ENCODE measurements at places on chromosomes 5 and 9.
A peak's percentile ranks its signal among the peaks of the same experiment; 100 is the strongest.

- no peaks in the 10 kb centered on the region for H3K36me3 ChIP-seq
- no peak overlapping the region for H3K27ac ChIP-seq
- H3K4me3 ChIP-seq: no peak overlapping the region
- no peaks in the 10 kb centered on the region for H3K27me3 ChIP-seq
- no peak for DNase-seq
- H3K4me1 ChIP-seq: no peaks in the 10 kb centered on the region
Measured at GRCh38 chr9:10678790-10679189, 66.0 kb upstream of the PTPRD start.

- H3K36me3 ChIP-seq: no peaks in the 10 kb centered on the region
- no peaks in the 10 kb centered on the region for H3K27me3 ChIP-seq
- H3K27ac ChIP-seq: no peak overlapping the region
- no peak for DNase-seq
Measured at GRCh38 chr5:54324651-54325271, 14.4 kb upstream of the ARL15 start.

DNA sequence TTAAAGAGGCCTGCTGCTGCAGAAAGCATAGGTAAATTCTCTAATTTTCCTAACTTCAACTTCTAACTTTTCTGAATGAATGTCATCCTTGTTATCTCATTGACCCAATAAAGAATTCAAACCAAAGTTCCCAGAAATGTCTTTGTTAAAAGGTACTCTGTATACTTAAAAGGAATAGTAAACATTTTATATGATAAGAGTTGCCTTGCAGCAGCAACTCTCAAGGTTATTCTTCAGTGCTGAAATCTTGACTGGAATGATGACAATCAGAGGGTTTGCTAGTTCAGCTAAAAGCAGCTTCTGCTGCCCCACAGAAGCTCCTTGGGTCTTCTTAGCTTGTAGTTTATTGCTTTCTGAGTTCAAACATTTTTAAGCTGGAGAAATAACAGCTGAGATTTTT lies 28.3 kb downstream of the FGF10 start:
- no peaks in the 10 kb centered on the region for H3K4me1 ChIP-seq
- H3K27me3 ChIP-seq: no peaks in the 10 kb centered on the region
- no peak overlapping the region for H3K4me3 ChIP-seq
- H3K27ac ChIP-seq: no peak overlapping the region
- H3K36me3 ChIP-seq: no peaks in the 10 kb centered on the region

- peaks cover 46% of the 10 kb centered on the region for H3K36me3 ChIP-seq
- no peak overlapping the region for H3K4me3 ChIP-seq
- no peaks in the 10 kb centered on the region for H3K4me1 ChIP-seq
- no peaks in the 10 kb centered on the region for H3K27me3 ChIP-seq
- no peak for DNase-seq
Measured at GRCh38 chr5:154002511-154003020, 36.1 kb downstream of the FAM114A2 start.

- no peak overlapping the region for H3K4me3 ChIP-seq
- DNase-seq: no peak
- no peaks in the 10 kb centered on the region for H3K36me3 ChIP-seq
- no peak overlapping the region for H3K27ac ChIP-seq
- no peaks in the 10 kb centered on the region for H3K27me3 ChIP-seq
Measured at GRCh38 chr5:99005506-99005905, 76.7 kb upstream of the CHD1 start.

- no peaks in the 10 kb centered on the region for H3K27me3 ChIP-seq
- no peaks in the 10 kb centered on the region for H3K36me3 ChIP-seq
- no peak overlapping the region for H3K4me3 ChIP-seq
- DNase-seq: peak; percentile 59
- peak overlapping the region; percentile 60 for H3K27ac ChIP-seq
Measured at GRCh38 chr9:99030092-99030511, 74.8 kb upstream of the TGFBR1 start.

DNA sequence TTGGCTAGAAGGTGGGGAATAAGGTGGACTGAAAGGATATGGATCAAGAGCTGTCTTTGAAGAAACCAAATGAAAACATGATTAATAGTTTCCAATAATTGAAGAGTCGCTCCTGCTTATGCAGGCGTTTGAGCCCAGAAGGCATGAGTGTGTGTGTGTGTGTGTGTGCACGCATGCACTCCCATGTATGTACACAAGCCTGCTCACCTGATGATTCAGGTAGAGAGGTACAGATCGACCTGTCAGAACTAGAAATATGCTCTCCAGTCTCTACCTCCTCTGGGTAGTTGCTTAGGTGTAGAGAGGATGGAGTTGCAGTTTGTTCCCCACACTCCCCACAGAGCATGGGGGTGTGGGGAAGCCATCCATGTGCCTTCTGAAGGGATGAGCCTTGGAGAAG lies 1.1 kb upstream of the FGF1 start:
- DNase-seq: no peak
- no peak overlapping the region for H3K4me3 ChIP-seq
- H3K27ac ChIP-seq: peak overlapping the region; percentile 78
- no peaks in the 10 kb centered on the region for H3K36me3 ChIP-seq
- H3K4me1 ChIP-seq: peaks cover 3% of the 10 kb centered on the region
- H3K27me3 ChIP-seq: no peaks in the 10 kb centered on the region

DNA sequence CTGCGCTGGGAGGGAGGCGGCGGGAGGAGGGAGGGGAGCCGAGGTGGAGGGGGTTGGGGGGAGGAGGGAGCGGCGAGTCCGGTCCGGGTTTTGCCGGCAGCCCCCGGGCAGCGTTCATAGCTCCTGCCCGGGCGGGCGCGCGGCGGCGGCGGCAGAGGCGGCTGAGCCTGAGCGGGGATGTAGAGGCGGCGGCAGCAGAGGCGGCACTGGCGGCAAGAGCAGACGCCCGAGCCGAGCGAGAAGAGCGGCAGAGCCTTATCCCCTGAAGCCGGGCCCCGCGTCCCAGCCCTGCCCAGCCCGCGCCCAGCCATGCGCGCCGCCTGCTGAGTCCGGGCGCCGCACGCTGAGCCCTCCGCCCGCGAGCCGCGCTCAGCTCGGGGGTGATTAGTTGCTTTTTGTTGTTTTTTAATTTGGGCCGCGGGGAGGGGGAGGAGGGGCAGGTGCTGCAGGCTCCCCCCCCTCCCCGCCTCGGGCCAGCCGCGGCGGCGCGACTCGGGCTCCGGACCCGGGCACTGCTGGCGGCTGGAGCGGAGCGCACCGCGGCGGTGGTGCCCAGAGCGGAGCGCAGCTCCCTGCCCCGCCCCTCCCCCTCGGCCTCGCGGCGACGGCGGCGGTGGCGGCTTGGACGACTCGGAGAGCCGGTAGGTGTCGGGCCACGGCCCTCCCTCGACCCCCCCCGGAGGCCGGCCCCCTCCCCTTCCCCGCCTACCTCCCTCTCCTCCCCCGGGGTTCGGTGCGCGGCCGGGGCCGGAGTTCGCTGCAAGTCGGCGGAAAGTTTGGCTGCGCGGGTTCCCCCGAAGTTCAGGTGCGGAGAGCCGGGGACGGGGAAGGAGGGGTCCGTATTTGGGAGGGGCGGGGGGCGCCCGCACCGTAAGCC lies at the start of gene CXXC5:
CXXC5 (plus strand) TSS at position 145 of the 877 bp plus-strand sequence. CDS start 32,175 bp downstream, outside the sequence.
- H3K27ac ChIP-seq: peak within 1 kb of the TSS; percentile 96
- H3K4me3 ChIP-seq: peak within 1 kb of the TSS; percentile 76
- DNase-seq: peak; percentile 88
- no peaks in the 10 kb centered on the region for H3K27me3 ChIP-seq

GRCh38 chr9:89837162-89837933 lies 232.5 kb downstream of the GADD45G start:
- no peaks in the 10 kb centered on the region for H3K27me3 ChIP-seq
- no peak overlapping the region for H3K4me3 ChIP-seq
- no peak for DNase-seq
- H3K36me3 ChIP-seq: no peaks in the 10 kb centered on the region
- no peaks in the 10 kb centered on the region for H3K4me1 ChIP-seq

DNA sequence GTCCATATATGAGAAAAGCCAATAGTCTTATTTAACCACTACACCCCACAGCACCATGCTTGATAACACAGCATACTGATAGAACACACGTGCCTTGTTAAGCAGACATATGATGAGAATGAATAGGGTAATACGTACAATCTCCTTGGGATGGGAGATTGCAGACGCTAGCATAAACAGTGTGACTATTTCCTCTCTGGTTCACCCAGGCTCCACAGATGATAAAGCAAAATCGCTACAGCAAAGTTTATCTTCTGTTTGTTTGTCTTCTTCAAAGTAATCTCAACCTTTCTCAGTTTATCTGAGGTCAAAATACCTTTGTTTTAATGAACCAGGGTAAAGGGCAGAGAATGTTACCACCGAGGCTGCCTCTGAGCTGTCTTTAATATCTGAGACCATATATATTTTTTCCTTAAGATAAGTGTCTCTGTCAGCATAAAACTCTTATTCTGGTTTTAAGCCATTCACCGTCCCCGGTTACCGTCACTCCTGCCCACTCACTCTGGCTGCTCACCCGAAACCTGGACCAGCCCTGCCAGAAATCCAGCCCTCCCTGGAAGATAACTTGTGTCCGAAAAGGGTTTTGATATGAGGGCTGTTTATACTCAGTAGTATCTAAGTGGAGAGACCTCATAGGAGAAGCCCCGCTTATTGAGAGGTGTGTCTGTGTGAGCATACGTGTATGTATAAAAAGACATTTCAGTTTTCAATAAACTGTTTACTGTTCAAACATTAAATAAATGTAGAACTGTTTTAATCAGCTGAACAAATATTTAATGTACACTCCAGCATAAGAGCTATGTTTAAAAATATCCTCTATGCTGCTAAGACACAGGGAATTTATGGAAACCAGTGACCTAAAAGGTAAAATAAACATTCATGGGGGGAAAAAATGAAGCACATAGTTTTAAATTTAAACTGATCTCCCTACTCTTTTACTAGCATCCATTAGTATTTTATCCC lies 465.4 kb downstream of the RASEF start:
- H3K27me3 ChIP-seq: no peaks in the 10 kb centered on the region
- no peaks in the 10 kb centered on the region for H3K4me1 ChIP-seq
- H3K27ac ChIP-seq: no peak overlapping the region
- H3K4me3 ChIP-seq: no peak overlapping the region

GRCh38 chr5:74639807-74640449 lies 600 bp downstream of the ENC1 start:
- DNase-seq: peak; percentile 67
- H3K4me1 ChIP-seq: no peaks in the 10 kb centered on the region
- no peaks in the 10 kb centered on the region for H3K27me3 ChIP-seq
- no peaks in the 10 kb centered on the region for H3K36me3 ChIP-seq

DNA sequence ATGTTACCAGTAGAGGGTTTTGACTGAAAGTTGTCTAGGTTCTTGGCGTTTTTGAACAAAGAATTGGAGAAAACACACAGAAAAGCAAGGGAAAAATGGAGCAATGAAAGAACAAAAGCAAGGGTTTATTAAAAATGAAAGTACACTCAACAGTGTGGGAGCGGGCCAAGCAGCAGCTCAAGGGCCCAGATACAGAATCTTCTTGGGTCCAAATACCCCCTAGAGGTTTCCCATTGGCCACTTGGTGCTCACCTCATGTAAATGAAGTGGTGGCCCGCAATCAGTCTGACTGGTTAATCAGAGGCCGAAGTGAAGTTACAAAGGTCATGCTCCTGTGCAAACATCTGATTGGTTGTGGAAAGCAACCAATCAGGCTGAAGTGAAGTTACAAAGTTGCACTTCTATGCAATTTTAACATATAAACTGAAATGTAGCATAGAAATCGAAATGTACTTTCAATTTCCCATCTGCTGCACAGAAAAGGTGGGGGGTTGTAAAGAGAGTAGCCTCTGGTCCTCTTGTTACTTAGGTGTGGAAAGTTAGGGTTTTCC lies 1.9 kb upstream of the GM2A start:
- no peak for DNase-seq
- no peaks in the 10 kb centered on the region for H3K36me3 ChIP-seq
- H3K27me3 ChIP-seq: no peaks in the 10 kb centered on the region
- no peak overlapping the region for H3K4me3 ChIP-seq
- H3K4me1 ChIP-seq: peaks cover 5% of the 10 kb centered on the region
- H3K27ac ChIP-seq: no peak overlapping the region

GRCh38 chr9:120374817-120375216 lies 205.2 kb downstream of the CDK5RAP2 start:
- no peak for DNase-seq
- no peaks in the 10 kb centered on the region for H3K27me3 ChIP-seq
- no peaks in the 10 kb centered on the region for H3K36me3 ChIP-seq

DNA sequence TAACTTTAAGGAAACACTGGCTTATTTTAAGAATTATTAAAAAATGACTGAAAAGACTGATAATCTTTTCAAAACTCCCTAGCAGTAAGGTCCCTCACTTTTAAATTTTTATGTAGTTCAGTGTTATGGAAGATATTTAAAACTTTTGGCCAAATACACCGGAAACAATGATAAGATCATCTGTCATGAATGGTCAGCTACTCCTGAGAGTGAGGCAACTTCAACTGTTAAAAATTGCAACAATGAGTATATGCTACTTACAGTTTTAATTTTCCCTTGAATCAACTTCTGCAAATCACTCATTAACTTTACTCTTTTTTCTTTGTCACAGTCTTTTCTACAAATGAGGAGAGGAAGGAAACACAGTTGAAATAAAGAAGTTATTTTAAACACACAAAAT lies 10.8 kb downstream of the PUM3 start:
- H3K27ac ChIP-seq: no peak overlapping the region
- no peak overlapping the region for H3K4me3 ChIP-seq
- H3K27me3 ChIP-seq: no peaks in the 10 kb centered on the region
- no peak for DNase-seq
- peaks cover 3% of the 10 kb centered on the region for H3K4me1 ChIP-seq

DNA sequence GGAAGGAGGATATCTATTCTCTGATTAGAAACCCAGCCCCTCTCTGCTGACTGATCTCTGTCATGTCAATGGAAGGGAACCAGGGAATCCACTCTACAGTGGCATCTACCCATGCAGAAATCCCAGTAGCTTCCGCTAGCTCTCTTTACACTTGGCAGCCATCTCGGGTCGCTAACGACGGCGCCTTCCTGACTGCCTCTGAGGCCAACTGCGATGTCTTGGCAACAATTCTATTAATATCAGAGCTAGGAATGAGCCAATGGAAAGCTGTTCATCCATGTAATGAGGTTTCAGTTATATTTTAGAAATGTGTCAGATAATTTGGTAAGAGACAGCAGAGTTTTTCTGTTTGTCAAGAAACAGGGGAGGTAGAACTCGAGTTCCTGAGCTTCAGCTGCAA lies 67.6 kb upstream of the ATP10B start:
- H3K4me3 ChIP-seq: no peak overlapping the region
- no peak for DNase-seq
- H3K36me3 ChIP-seq: no peaks in the 10 kb centered on the region
- H3K4me1 ChIP-seq: no peaks in the 10 kb centered on the region
- H3K27me3 ChIP-seq: no peaks in the 10 kb centered on the region

DNA sequence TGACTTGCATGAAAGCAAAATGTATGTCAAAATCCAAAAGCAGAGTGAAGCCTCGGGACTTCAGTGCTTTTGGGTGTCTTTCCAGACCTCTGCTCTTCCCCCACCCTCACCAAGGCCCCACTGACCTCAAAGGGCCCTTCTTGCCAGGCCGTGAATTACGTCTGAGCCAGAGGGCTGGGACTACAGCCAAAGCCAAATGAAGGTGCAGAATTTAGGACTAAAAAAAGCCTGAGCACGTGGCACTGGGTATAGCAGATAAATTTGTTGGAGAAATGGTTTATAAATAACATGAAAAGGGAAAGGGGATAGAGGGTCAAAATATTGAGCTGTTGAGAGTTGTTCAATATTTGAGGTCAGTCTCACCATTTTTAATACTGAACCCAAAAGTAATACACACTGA lies 163.4 kb downstream of the GHR start:
- no peak overlapping the region for H3K4me3 ChIP-seq
- peaks cover 26% of the 10 kb centered on the region for H3K4me1 ChIP-seq
- H3K27me3 ChIP-seq: no peaks in the 10 kb centered on the region
- H3K36me3 ChIP-seq: no peaks in the 10 kb centered on the region
- peak overlapping the region; percentile 43 for H3K27ac ChIP-seq
